COR-L47 (cell line): ENCODE measurements at places on chromosomes 1 and 21.

DNA sequence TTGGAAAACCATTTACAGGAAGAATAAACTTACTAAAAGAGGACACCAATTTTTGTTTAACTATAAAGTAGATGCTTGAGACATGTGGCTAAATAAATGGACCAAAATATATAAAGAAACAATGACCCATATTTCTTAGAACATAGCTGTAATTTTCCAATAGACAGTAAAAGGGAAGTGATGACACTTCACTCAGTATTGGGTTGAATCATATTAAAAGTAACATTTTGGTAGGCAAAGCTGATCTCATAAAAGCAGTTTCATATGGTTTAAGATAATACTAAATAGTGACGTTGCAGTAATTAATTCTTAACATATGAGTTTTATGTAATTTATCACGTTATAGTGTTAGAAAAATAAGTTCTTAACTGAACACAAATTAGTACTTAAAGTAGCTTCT is 308.9 kb upstream of the RUNX1 start:
- no peak for DNase-seq

GRCh38 chr1:4139646-4140045 is 239.6 kb upstream of the C1orf174 start:
- DNase-seq = no peak

GRCh38 chr1:97636941-97637340 is 283.9 kb downstream of the DPYD start:
- DNase-seq = no peak

DNA sequence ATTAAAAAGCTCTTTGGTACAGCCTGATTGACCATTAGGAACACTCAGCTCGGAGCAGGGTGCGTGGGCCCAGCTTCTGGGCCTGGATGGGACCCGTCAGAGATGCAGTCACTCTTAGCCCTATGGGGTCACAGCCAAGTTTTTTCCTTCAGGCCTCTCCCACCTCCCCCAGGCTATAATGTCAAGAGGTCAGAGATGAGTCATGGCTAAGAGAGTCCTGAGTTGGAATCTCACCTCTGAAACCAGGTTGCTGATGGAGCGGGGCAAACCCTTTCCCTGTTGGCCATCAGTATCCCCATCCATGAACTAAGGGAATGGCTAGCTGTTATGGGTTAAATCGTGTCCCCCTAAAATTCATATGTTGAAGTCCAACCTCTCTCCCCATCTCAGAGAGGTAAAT is 195.9 kb upstream of the POU3F1 start:
- no peak for DNase-seq

DNA sequence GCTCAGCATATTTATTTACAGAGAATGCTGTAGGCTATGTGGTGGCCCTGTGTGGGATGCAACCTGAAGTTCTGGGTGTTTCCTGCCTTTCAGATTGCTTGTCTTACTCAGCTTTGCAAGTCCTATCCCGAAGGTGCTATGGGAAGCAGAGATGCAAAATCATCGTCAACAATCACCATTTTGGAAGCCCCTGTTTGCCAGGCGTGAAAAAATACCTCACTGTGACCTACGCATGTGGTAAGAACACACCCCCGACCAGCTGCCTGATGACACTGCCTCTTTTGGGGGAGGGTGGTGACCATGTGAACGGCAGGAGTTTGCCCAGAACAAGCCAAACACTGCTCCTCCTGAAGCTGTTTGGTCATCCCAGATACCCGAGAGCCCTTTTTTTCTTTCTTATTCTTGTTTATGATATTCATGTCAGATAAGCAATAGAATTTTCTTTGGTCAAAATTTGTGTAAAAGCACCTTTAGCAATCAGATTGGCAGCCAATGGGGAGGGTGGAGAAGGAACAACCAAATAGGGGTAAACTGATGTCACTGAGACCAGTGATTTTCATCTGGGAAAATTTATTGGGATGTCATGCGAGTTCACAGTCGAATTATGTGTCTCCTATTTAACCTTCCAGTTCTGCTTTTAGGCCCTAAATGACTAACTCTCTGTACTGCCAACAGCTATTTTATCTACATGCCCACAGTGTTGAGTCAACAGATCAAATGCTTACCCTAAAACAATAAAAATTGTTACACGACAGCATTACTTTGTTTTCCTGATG is 82.6 kb downstream of the EVA1C start:
- DNase-seq = no peak

- no peak for DNase-seq
Observed at GRCh38 chr1:31954607-31955283, 16.6 kb upstream of the PTP4A2 start.
